ENCODE measurements at places on chromosomes 12 and 14.

GRCh38 chr12:124855275-124855957 lies 8.2 kb downstream of the SCARB1 start:
- no peak for DNase-seq

DNA sequence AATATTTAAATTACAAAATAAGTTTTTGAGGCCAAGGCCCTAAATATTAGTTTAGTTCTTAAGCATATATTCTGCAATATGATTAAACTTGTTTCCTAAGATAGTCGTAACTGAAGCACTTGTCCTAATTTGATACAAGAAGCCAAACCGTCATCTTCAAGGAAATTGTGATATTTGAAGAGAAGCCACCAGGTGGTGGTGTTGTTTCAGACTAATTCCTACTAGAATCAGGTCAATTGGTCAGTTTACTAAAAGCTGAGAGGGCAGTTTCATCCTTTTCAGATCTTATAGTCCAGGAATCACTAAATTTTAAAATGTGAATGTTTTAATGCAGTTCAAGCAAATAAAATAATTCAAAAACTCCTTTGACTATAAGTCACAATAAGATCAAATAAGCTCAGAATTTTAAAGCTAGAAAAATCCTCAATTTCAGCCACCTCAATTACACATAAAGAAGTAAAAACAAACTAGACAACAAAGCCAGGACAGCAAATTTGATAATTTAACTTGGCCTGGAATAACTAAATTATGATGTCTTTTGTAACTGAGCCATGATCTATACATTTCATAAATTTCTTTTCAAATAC lies 7.1 kb upstream of the ARL1 start:
- peak; percentile 65 for DNase-seq

GRCh38 chr12:90287585-90287984 lies 578.9 kb upstream of the ATP2B1 start:
- no peak for DNase-seq

- DNase-seq: no peak
Measured at GRCh38 chr14:30988509-30988908, 36.9 kb upstream of the AP4S1 start.

DNA sequence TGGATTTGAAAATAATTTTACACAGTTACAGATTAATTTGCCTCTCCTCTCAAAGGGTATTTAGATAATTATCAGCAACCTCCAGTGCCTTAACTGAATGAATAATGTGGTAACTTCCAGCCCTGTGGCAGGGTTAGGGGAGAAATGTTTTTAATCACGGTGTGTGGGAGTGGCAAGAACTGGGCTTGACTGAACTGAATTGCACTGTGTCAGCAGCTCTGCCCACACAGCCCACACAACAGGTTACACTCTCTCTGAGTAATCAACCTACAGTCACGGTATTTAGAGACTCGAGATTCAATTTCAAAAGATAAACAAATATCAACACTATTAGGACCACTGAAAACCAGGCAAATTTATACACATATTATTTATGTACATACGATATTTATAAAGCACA lies 198.5 kb downstream of the KCNC2 start:
- DNase-seq: no peak

DNA sequence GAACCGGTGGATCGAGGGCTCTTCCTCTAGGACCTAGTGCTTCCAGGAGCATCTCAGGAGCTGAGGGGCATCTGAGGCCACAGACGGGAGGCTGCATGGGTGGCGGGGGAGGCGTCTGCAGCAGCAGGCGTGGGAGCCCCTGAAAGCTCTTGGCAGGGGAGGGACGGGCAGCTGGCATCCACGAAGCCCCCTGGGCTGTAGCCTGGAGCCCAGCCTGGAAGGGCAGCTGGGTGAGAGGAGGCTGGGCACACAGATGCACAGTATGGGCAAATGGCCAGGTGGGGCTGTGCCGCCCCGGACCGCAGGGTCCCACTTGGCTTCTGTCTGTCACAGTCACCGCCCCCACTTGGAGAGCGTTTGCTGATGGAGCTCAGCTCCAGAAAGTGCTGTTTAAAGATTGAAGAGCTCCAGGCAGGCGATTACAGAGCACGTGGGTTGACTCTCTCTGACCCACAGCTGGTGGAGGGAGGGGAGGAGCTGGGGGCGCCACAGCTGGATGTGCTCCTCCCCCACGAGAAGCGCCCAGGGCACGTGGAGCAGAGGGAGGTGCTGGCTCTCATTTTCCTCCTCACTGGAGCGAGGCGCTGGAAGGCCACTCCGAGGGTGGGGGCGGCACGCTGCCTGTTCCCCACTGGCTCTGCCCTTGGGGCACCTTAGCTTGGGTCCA lies 155.0 kb upstream of the C14orf180 start:
- DNase-seq: peak; percentile 100

DNA sequence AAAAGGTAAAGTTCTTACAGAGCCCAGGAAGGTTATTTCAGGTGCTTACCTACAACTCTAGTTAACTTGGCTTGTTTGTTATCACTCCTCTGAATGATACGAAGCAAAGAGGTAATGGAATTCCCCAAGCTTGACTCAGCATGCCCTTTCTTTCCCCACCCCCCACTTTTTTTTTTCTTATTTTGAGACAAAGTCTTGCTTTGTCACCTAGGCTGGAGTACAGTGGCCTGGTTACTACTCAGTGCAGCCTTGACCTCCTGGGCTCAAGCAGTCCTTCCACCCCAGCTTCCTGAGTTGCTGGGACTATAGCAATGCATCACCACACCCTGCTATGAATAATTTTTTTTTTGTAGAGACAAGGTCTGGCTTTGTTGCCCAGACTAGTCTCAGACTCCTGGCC lies 17.1 kb upstream of the YBX3 start:
- DNase-seq: no peak

DNA sequence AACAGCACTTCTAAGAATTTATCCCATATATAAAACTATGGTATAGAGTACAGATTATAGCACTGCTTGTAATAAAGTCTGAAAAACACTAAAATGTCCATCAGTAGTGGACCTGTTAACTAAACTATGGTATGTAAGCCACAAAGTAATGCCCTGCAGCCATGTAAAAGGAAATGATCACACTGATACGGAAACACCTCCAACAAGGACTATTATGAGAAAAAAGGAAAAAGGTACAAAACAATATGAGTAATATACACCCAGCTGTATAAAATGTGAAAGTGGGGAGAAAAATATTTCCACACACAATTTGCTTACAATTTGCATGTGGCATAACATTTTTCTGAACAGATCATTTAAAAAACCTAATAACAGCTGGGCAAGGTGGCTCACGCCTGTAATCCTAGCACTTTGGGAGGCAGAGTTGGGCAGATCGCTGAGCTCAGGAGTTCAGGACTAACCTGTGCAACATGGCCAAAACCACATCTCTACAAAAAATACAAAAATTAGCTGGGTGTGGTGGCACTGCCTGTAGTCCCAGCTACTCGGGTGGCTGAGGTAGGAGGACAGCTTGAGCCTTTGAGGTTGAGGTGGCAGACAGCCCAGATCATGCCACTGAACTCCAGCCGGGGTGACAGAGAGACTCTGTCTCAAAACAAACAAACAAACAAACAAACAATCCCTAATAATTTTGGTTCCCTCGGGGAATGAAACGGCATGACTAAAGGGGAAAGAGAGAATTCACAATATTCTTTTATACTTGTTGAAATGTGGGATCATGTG lies 250.5 kb downstream of the MED13L start:
- DNase-seq: no peak

- DNase-seq: no peak
Measured at GRCh38 chr12:96352161-96352835, 47.9 kb downstream of the CDK17 start.

- no peak for DNase-seq
Measured at GRCh38 chr14:92928258-92928629, 5.3 kb downstream of the CHGA start.

DNA sequence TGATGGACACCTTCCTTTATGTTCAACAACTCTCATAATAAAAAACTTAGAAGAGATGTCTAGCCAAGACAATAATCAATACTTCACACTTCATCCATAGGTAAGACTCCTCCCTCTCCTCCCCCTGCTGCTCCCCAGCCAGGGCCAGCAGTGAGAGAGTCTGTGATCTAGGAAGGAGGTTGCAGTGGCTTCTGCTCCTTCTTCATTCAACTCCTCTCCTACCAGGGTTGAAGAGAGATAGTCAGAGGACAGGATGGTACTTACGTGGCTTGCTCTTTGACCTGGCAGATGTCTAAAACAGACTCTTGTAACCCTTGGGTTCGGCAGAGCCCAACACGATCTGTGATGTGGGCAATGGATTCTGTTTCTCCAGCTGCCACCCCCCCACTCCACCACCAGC lies 31.0 kb downstream of the DHRS2 start:
- DNase-seq: no peak

DNA sequence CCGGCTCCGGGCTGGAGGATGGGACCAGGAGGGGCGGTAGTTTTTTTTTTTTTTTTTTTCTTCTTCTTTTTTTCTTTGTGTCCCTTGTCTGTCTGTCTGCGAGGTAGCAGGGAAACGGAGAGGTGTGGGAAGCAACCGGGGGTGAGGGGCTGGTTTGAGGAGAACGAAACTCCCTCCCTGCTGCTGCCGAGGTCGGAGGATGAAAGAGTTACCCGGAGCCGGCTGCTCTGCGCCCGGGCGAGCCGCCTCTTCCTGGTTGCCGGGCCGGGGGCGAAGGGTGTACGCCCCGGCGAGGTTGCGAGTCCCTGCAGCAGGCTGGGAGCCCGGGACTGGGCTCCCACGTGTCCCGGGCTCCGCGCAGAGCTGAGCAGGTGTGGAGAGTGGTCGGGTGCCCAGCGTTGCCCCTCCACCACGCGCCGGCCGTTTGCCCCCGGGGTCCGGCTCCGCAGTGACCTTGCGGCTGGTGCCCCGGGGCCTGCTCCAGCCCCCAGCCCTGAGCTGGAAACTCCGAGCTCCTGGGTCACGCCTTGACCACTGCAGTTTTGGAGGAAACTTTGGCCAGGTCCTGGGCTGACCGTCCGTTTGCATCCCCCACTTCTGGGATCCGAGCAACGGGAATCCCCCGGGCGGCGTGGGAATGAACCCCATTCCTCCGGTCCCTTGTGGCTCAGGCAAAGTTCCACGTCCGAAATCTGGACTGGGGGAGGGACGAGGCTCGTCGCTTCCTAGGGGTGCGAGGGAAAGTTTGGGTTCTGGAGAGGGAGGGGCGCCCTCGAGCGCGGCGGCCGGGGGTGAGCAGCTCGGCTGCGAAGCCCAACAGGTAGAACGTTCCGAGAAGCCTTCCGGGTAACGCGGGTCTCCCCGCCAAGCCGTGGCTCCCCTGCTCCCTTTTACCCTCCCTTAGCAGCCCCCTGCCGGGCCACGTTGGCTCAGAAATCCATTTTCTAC lies 1.3 kb downstream of the CHST11 start:
- peak; percentile 30 for DNase-seq
